Effector CD4-positive, alpha-beta T cell (primary cell): ENCODE measurements at places on chromosomes 2 and 18.

GRCh38 chr18:36856815-36857214 lies 27.9 kb downstream of the KIAA1328 start:
- DNase-seq, result no peak

- no peak for DNase-seq
These were observed 32.5 kb upstream of the ERCC3 start for GRCh38 chr2:127326289-127326945.

DNA sequence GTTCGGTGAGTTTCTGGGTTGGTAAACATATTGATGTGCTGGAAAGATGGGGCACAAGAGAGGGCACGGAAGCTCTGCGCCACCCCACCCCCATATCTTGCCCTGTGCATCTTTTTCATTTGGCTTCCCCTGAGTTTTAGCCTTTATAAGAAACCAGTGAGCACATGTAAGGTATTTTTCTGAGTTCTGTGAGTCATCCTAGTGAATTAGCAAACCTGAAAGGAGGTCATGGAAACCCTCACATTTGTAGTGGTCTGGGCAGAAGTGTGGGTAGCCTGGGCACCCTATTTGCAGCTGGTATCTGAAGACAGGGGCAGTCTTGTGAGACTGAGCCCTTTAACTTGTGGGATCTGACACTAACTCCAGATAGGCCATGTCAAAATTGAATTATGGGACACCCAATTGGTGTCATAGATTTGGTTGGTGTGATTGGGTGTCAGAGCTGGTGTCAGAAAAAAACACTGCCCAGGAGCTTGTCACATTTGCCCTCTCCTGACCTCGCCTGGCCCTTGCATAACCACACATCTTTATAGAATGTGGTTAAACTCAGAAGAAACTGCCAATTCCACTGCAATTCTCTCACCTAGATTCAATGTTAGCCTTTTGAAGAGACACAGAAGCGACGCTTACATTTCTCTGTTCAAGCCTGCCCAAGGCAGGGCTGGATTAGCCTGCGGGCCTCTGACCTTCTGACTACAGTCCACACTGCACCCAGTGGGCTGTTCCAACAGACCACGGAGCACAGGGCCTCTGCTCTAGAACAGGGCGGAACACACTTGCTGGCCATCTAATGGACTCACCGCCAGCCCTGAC lies 12.0 kb upstream of the GALM start:
- no peak for DNase-seq

DNA sequence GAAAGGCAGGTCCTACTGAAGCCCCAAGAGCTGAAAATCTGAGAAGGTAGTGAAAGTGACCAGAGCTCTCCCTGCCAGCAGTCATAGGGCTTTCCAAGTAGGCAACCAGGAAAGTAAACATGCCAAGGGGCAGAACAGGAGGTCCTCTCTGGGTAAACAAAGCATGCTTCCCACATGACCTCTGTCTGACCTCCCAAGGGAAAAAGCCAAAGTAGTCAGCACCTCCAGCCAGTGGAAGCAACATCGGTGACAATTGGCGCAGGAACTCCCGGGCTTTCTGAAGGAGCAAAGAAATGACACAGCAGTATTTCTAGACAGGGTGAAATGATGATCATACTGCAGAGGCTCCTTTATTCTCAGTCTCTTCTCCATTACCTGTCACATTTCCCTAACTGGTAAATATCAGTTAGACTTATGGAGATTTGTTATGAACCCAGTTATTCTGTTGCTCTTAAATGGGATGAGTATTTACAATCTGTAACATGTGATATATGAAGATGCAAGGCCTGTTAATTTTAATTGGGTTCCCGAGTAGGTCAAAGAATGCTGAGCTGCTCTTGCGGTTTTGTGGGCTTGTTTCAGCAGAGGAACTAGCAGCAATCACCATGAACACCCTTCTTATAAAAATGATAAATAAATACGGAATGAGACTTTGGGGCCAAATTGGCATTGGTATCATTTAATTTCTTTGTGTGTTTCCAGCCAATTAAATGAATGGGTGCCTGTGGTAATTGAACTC lies 321.0 kb downstream of the RND3 start:
- DNase-seq, result no peak

DNA sequence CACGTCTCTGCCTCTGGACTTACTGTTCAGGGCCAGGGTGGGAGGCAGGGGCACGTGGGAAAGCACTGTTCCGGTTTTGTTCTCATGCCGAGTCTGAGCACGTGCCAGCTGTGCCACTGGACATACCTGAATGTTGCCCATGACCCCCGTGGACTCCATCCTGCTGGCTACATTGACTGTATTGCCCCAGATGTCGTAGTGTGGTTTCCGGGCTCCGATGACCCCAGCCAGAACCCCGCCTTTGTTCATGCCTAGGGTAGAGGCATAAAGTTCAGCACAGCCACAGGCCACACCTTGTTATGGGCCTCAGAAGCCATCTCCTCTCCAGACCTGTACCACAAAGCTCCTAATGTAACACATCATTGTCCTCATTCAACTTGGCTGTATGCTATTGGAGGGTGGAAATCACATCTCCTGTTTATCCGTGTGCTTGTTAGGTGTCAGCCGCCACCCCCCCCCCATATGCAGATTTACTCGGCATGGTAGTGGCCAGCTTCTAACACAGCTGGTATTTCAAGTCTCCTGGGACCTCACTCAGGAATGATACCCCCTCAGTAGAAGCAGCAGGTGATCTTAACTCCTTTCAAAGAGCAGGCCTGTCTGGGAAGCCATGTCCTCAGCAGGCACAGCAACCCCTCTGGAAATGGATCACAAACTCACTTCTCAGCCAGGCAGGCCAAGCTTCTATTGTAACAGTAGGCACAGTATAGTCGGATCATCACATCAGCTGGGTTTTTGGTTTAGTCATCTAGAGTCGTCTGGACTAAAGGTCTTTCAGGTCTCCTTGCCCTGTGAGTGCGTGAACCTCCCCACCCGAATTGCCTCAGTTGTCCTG lies 27.6 kb downstream of the CENPO start:
- no peak for DNase-seq

GRCh38 chr2:36185624-36186023 lies 170.0 kb upstream of the CRIM1 start:
- DNase-seq, result no peak

GRCh38 chr2:126877041-126877440 lies 21.6 kb upstream of the TEX51 start:
- no peak for DNase-seq

DNA sequence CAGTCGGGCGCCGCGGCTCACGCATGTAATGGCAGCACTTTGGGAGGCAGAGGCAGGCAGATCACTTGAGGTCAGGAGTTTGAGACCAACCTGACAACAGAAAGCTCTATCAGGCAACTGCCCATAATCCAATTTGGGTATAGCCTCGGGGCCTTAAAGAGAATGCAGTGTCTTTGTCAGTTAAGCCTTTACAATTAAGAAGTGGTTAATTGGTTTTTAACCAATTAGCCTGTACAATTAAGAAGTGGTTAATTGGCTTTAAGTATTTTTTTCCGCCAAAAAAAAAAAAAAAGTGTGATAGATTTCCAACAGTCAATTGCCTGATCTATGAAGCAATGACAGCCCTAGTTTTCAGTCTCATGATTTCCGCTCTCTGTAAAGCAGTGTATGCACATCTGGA lies 74.6 kb upstream of the NARS1 start:
- DNase-seq, result no peak

DNA sequence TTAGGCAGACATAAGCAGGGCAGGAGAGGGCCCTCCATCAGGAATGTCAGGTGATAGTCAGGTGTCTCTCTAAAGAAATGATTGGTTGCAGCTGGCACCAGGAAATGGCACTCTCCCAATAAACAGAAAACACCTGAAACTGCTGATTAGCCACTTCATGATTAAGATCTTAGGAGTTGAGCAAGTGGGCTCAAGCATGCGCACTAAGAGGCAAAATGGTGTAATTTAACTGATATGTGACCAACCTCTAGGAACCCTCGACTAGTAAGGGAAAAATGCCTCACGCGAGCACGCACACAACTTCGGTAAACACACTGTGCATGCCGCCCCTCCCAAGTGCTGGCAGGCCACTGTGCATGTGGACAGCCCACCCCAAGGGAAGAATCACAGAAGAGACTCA lies 23.8 kb upstream of the SLC35G4 start:
- DNase-seq, result no peak

GRCh38 chr2:109435066-109435690 lies 178.6 kb downstream of the SEPTIN10 start:
- DNase-seq, result no peak

GRCh38 chr2:88452565-88452905 lies at the start of gene FOXI3:
Gene FOXI3, minus strand, starts transcription at chr2:88452693. Its CDS starts 158 bp downstream, at chr2:88452535.
- no peak for DNase-seq

DNA sequence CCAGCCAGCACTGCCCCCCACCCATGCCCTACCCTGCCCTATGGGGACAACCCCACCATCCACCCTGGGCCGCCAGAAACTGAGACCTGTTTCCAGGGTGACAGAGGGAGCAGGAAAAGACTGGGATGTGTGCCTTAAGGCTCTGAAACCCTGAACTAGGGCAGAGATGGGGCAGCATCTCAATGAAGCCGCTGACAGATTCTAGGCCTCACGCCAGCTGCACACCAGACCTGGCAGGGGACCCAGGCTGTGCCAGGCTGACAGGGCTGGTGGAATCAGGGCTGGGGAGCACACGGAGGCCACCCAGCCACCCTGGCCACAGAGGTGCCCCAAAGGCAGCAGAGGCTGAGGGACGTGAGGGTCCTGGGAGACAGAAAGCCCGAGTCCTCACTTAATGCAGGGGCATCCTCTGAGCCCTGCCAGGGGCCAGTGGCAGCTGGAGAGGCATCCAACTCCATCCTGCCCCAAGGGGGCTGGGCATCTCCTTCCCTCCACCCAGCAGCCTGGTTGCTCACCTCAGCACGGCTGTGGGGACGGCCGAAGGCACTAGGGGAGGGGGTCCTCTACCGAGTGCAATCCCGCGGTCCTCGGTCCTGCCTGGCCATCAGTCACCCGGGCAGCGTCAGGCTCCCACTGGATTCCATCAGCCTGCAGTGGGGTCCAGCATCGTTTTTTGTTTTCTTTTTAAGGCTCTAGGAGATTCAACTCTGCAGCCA lies 169.2 kb downstream of the ZFP36L2 start:
- no peak for DNase-seq

DNA sequence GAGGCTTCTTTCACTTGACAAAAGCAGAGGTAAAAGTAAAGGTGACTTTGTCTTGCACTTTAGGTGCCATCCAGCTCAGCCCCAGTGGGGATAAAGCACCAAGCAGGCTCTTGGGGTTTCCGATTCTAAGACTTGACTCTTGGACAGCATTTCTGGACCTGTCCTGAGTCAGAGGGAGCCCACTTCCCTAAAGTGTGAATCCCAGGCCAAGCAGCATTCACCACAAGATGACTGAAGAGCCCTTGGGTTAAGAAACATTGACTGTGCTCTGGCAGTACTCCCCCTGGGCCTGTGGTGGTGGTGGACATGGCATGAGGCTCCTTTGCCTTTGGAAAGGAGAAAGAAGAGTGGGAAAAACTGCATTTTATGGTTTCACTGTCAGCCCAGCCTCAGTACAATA lies 638.0 kb upstream of the VRK2 start:
- no peak for DNase-seq

GRCh38 chr2:117057016-117057415 lies 757.5 kb upstream of the DDX18 start:
- no peak for DNase-seq

- no peak for DNase-seq
These were observed 95.6 kb downstream of the GALNT3 start for GRCh38 chr2:165698444-165698884.

- no peak for DNase-seq
These were observed 255.4 kb downstream of the PLCL1 start for GRCh38 chr2:198059800-198060199.

- no peak for DNase-seq
These were observed 332.8 kb upstream of the SOX11 start for GRCh38 chr2:5359397-5359796.

DNA sequence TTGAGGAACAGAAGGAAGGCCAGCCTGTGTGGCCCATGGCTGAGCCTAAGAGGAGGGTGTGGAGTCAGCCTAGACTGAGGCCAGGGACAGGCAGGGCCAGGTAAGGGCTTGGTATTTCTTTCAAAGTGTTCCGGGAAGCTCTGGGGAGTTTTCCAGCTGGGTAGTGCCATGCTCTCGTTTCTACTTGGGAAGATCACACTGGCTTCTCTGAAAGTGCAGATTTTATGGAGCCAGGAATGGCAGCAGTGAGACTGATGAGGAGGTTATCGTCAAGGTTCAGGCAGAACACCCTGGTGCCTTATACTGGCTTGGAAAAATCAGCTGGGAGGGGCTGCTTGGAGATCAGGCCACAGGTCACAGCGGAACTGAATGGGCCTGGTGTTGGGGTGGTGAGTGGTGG lies 245.1 kb downstream of the SOX11 start:
- no peak for DNase-seq

- no peak for DNase-seq
These were observed 72.6 kb downstream of the EPAS1 start for GRCh38 chr2:46369783-46370182.

DNA sequence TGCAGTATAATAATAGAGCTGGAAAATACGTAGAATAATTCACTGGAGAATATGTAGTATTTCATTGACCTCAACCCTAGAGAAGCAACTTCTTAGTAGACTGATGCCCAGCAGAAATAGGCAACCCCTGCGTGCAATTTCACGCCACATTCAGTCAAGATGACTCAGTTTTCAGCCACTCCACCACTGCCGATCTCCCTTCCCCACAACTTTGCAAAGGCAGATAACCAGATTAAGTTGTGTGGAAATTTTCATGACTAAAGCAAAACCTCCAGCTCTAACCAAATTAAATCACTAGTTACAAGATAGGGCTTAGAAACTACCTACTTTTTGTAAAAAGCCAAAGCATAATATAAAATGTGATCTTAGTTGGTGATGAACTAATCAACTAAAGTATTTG lies 63.3 kb upstream of the STK17B start:
- peak; percentile 24 for DNase-seq

- no peak for DNase-seq
These were observed 3.1 kb upstream of the MALT1 start for GRCh38 chr18:58668211-58668610.
